Tongue (tissue), 3 donors: ENCODE measurements at places on chromosomes 2 and 18. TPM values are rescaled to one million over a fixed set of nuclear protein-coding genes. Genes with fewer than 3 reads are reported as not detected.

- peak; percentile 72 for DNase-seq
Measured at GRCh38 chr2:201643216-201643890, at the start of gene TMEM237. TSS of gene TMEM237 (minus strand) at chr2:201643503. CDS start at chr2:201643400, 103 bp downstream.

DNA sequence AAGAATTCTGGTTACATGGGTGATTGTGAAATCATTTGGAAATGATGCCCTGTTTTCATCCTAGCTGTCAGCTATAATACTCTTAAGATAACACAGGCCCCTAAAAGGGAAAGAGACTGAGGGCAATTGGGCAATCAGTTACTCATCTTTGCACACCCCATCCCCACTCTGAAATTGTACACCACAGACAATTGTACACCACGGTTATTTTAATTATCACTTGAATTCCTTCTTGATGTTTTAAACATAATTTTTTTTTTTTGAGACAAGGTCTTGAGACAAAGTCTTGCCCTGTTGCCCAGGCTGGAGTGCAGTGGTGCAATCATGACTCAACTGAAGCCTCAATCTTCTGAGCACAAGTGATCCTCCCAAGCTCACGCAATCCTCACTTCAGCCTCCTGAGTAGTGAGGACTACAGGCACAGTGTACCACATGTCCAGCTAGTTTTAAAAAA, 862.4 kb upstream of the ACVR2A start:
- no peak for DNase-seq

DNA sequence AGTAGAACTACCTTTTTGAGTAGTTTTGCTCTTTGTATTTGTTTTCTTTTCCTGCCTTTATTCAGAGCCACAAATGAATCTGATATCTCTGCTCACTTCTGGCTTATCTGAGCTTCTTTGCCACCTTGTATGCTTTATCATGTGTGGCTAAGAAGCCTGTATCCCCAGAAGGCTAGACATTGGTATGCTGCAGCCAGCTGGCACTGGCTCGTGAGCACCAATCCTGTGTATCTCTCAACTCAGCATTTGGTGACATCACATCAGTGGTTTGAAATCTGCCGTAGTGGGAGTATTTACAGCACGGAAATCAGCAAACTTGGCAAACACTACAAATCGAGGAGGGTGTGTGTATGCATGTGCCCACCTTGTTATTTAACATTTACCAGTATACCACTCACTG, 183.7 kb upstream of the LHCGR start:
- no peak for DNase-seq

- no peak for DNase-seq
Measured at GRCh38 chr2:168091986-168092385, 155.4 kb downstream of the STK39 start.

The TLX2 gene
- not detected for total RNA-seq

GRCh38 chr2:1593371-1594122, 150.8 kb downstream of the PXDN start:
- DNase-seq: peak; percentile 93

The PSD4 gene
- total RNA-seq: 16.4 TPM
